Stimulated activated naive CD8-positive, alpha-beta T cell treated with anti-CD3 and anti-CD28 coated beads, Interleukin-15, Interleukin-2, amounts not matched to agents 100 U/mL and 50 U/mL, for 24 hours (primary cell): ENCODE measurements at places on chromosomes 5 and 9.

DNA sequence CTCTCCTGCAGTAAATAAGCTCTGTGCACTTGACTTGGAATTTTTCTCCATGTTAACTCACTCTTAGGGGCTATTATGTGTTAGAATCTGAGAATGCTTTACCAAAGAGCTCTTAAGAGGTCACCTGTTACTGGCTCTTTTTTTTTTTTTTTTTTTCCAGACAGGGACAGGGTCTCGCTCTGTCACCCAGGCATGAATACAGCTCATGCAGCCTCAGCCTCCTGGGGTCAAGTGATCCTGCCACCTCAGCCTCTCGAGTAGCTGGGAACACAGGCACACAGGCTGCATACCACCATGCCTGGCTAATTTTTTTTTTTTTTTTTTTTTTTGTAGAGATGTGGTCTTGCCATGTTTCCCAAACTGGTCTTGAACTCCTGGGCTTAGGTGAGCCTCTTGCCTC lies 22.1 kb downstream of the HMGXB3 start:
- DNase-seq, result no peak

GRCh38 chr5:20559845-20560244 lies 571.8 kb upstream of the CDH18 start:
- no peak for DNase-seq

GRCh38 chr9:13845460-13845859 lies 468.5 kb downstream of the NFIB start:
- DNase-seq, result no peak

DNA sequence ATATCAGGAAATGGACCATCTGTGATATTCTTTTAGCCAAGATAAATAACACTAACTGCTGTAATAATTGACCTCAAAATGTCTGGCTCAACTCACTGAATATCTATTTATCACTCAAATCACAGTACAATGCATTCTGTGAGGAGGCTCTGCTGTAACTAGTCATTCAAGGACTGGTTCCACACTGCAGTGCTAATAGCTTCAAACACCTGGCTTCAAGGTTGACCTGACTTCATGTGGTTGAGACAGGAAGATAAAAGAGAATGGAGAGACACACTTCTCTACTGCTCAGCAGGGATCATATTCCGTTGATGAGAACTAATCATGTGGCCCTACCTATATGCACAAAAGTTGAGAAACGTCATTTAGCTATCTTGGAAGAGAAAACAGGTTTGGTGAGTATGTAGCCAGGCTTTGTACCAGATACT lies 3.4 kb upstream of the RHOBTB3 start:
- DNase-seq, result no peak

GRCh38 chr9:80867731-80868130 lies 821.6 kb downstream of the TLE1 start:
- no peak for DNase-seq

- DNase-seq, result no peak
These were observed 20.6 kb downstream of the NOTCH1 start for GRCh38 chr9:136525207-136525606.

- no peak for DNase-seq
These were observed 10.0 kb upstream of the ACTBL2 start for GRCh38 chr5:57492632-57493031.

GRCh38 chr5:92402045-92402444 lies 1018.9 kb upstream of the ARRDC3 start:
- DNase-seq, result no peak

DNA sequence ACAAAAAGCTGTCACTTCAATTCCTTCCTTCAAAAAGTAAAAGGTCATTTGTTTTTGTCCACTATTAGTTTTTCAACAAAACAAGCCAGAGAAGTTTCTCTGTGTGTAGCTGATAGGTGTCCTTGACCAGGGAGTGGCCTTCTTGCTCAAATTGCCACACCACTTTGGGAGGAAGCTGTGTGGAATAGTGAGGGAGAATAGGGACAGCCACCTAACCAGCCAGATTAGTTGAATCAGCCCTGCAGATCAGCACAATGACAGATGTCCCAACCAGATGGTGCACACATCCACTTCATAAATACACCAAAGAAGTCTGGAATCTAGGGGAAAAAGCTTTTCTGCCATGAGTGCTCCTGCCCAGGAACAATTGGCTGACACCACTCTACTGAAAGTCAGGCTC lies 37.2 kb downstream of the NREP start:
- no peak for DNase-seq

GRCh38 chr9:69412741-69413150 lies 87.7 kb downstream of the ENTREP1 start:
- DNase-seq, result peak; percentile 13

- no peak for DNase-seq
These were observed 188.1 kb upstream of the IL12B start for GRCh38 chr5:159518371-159518770.

DNA sequence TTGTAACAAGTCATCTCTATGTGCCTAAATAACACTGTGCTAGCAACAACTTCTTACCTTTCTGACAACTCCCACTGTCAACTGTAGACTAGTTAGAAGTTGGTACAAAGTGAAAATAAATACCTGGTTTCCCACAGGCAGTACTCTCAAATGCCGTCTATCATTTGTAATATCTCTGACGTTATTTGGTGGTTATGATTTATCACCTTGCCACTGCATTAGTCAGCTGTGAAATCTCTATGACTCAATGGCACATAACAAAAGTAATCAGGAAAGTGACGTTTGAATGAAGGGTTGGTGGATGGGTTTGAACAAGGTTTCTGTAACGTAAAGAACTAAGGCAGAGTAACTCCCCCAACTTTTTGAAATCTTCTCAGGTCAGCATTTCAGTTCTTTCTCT lies 592.3 kb downstream of the MAT2B start:
- no peak for DNase-seq

DNA sequence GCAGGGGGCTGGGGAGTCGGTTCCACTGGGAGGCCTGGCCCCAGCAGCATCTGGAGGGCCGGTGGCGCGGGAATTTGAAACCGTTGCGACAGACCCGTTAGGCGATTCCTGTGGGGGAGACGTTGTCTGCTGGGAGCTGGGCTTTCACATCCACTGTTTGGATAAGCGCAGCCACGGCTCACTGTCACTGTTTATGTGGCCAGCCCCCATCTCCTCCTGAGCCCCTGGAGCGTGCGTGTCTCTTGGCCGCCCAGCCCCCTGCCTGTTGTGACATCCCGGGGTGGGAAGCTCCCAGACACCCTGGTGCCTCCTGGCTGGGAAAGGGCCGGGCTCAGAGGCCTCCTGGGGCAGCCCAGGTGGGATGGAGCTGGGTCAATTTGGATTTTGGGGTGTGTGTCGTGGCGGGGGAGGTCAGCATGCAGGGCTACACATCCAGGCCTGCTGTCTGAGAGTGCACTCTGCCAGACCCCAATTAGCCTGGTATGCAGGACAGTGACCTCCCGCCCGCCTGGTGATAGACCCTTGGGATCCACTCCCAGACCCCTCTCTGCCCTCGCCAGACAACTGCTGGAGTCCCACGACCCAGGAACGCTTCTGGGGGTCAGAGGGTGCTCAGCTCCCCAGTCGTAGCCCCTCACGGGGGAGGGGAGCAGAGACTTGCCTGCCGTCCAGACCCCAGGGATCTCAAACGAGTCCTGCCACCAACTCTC lies 62.0 kb upstream of the RNU6ATAC start:
- DNase-seq, result no peak

DNA sequence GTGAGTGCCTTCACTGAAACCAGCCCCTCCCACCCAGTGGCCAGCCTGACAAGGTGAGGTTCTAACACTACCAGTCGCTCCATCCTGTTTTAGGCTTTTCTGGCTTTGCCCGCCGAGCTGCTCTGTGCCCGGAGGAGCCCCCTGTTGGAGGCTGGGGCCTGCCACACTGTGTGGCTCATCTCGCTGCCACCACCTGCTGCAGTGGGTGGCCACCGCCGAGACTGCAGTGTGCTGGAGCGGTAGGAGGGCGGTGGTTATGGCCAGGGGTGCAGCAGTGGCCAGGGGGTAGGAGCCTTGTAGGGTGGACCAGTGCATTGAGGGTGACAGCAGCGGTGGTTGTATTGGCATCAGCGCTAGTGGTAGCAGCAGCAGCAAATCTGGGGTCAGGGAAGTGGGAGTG lies 74.7 kb upstream of the PCAT7 start:
- DNase-seq, result no peak

- DNase-seq, result no peak
These were observed 1.5 kb downstream of the VAV2 start for GRCh38 chr9:133990366-133991213.

DNA sequence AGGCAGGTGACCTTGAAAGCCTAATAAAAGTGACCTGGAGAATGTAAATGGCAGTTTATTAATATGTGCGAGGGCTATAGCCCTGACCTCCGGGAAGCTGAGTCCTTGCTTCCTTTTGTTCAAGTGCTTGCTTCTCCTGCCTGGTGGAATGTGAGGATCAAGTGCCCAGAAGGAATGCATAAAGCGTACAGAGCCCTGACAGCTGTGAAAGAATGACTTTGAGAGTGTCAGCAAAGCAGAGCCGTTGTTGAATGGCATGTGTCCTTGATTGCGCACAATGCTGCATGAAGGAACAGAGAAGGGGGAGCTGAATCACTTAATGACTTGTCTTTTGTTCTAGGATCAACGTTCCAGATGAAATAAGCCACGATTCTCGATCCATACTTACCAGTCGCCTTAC lies 133.0 kb downstream of the SLF1 start:
- DNase-seq, result no peak

DNA sequence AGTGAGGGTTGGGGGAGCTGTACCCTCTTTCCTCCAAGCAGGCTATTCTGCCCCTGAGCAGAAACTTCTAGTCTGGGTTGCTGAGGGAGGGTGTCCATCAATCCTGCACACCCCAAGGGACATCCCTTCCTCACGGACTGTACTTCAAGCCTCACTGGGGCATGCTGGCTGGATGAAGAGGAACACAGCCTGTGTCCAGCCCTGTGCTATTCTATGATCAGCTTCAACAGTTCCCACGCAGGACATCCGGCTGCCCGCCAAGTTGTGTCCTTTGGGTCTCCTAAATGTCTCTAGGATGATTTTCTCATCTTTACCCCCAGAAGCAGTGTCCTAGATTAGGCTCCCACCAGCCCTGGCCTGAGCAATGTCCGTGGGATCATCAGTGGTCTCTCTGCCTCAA lies 68.1 kb downstream of the CRB2 start:
- no peak for DNase-seq

- DNase-seq, result no peak
These were observed 198.8 kb downstream of the PRELID2 start for GRCh38 chr5:145636371-145636770.

- DNase-seq, result no peak
These were observed 12.1 kb downstream of the FAM78A start for GRCh38 chr9:131264231-131264630.

DNA sequence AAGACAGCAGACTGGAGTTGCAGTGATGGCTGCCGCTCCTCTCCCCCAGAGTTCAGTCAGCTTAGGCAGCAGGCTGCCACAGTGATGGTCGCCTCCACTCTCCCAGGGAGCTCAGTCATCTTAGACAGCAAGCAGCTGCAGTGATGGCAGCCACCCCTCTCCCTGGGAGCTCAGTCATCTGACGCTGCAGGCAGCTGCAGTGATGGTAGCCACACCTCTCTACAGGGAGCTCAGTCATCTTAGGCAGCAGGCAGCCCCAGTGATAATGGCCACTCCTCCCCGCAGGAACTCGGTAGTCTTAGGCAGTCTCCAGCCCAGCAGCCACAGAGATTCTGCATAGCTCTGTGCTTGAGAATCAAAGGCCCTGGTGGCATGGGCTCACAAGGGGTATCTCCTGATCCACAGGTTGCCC lies 582.7 kb downstream of the DTWD2 start:
- no peak for DNase-seq

GRCh38 chr5:17794815-17795214 lies 160.6 kb downstream of the TAF11L14 start:
- DNase-seq, result no peak

DNA sequence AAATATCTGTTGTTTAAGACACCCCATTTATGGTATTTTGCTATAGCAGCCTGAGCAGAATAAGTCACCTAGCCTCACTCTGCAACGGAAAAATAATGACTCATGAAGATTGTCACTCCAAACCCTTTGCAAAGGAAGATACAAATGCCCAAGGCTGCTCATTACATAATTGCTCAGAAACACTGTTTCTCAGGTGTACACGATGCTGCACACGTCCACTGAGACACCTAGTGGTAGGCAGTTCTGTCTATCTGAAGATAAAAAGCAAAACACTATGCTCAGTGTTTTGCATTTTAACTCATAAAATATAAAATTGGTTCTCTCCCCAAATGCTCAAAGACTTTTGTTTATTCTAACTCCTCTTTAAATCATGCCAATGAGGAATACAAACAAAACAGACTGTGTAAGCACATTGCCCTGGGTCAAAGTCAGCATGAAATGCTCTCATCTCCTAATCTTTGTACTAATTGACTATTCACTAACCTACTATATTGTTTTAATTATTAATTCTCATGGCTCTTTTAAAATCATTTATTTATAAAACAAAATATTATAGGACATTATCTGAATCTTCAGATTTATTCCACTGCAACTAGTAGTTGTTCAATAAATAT lies 7.7 kb upstream of the TSLP start:
- no peak for DNase-seq

- no peak for DNase-seq
These were observed 127.1 kb upstream of the GLRA1 start for GRCh38 chr5:152051499-152052454.

DNA sequence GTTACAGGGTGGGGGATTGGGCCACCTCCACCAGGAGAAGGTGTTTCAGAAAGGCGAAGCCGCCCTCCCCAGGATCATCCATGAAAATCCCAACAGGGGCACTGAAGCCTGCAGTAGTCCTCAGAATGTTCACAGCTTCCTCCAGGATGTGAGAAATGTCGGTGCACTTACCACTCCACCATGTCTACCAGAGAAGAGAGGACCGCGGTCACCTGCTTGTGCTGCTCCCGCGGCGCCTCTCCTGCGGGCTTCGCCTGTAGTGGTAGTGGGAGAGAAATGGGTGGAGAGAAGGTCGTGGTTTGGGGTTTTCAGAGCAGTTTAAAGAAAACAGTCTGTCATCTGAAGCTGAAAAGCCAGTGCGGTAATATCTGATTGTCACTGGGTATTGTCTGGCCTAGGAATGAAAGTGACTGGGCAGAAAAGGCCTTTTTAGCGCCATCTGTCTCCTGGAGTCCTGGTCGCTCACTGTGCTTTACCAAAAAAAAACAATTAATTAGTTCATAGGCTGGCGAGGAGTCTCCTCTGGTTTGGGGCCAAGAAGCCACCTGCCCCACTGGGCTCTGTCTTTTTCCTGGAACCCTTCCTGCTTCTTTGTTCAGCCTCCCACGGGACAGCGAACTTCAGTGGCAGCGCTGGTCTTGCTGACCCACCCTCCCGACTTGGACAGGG lies 23.0 kb upstream of the PPP1R26 start:
- DNase-seq, result no peak

DNA sequence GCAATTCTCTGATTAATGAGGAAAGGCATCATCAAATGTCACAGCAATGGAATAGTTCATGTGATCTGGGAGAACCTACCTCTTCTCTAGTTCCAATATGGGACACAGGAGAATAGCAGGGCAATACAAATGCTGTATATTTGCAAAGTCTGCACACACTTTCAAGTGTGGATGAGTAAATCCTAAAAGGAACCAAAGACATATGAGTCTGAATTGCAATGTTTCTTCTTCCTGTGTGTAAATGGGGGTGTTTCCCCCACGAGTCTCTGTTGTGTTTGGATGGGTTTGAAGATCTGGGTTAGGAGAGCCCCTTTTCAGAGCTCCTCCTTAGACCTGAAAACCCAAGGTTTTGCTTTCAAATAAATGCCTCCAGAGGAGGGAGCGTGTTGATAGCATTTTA lies 26.9 kb downstream of the SLC46A2 start:
- DNase-seq, result no peak

GRCh38 chr9:3947859-3948438 lies 351.9 kb downstream of the GLIS3 start:
- no peak for DNase-seq

GRCh38 chr5:96896806-96897205 lies 20.5 kb downstream of the ERAP2 start:
- DNase-seq, result no peak
